ENCODE measurements at places on chromosomes 11 and 22. TPM values are rescaled to one million over a fixed set of nuclear protein-coding genes. Genes with fewer than 3 reads are reported as not detected.
A peak's percentile ranks its signal among the peaks of the same experiment; 100 is the strongest.

Gene DEUP1
- total RNA-seq: not detected

DNA sequence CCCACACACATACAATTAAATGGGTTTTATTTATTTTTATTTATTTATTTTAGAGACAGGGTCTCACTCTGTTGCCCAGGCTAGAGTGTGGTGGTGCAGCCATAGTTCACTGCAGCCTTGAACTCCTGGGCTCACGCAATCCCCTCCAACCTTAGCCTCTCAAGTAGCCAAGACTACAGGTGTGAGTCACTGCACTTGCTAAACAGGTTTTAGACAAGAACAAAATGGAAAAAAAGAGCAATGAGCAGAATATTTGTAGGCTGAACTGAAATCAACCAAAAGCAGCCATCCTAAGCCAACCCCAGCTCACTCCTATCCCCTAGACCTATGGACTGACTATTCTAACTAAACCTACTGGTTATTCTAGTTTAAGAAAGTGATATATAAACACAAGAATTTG lies 37.8 kb downstream of the MRE11 start:
- no peak overlapping the region for H3K27ac ChIP-seq
- H3K4me3 ChIP-seq: no peak overlapping the region
- DNase-seq: no peak
- H3K4me1 ChIP-seq: no peaks in the 10 kb centered on the region
- H3K36me3 ChIP-seq: peaks cover 3% of the 10 kb centered on the region

DNA sequence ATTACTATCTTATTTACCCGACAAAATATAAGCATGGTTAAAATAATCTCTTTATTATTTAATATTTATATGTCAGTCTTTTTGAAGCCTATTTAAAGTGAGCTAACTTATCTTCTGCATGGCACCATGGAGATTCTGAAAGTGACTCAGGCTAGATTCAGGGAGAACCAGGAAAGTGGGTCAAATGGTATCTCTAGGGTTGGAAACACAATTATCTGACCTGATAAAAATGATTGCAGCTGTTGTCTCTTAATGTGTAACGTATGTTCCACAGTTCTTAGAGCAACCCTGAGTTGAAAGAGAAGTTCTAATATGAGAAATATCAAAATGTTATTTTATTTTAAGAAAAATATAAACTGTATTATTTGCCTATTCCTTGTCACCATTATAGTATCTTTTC lies 143.1 kb upstream of the CARD18 start:
- H3K4me1 ChIP-seq: no peaks in the 10 kb centered on the region
- H3K27me3 ChIP-seq: no peaks in the 10 kb centered on the region
- H3K4me3 ChIP-seq: no peak overlapping the region

DNA sequence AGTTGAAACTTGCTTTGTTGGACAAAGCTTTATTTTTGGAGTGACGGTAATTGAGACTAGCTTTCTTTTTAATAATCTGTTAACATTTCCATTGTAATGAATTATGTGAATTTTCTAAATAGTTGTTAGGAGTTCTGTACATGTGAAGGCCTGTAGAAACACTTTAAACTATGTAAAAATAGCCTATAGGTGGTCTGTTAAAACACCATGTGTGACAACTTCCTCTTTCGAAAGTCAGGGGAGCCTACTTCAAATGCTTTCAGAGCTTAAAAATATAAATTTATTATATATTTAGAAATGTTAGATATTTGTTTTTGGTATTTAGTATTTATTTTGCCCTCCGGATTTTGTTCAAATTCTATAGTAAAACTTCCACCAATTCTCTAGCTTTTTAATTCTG lies 28.7 kb downstream of the DDIAS start:
- H3K27me3 ChIP-seq: no peaks in the 10 kb centered on the region
- H3K27ac ChIP-seq: no peak overlapping the region
- DNase-seq: no peak
- H3K4me3 ChIP-seq: no peak overlapping the region
- H3K36me3 ChIP-seq: no peaks in the 10 kb centered on the region

- H3K27ac ChIP-seq: no peak overlapping the region
- H3K36me3 ChIP-seq: no peaks in the 10 kb centered on the region
- DNase-seq: no peak
- H3K27me3 ChIP-seq: no peaks in the 10 kb centered on the region
These were observed 340.5 kb downstream of the TENM4 start for GRCh38 chr11:79100093-79100910.

GRCh38 chr22:39087881-39088684 lies 9.0 kb upstream of the APOBEC3H start:
- no peaks in the 10 kb centered on the region for H3K4me1 ChIP-seq
- H3K4me3 ChIP-seq: no peak overlapping the region
- H3K27ac ChIP-seq: no peak overlapping the region
- no peak for DNase-seq

GRCh38 chr22:20843501-20843900 lies 15.1 kb downstream of the PI4KA start:
- no peaks in the 10 kb centered on the region for H3K4me1 ChIP-seq
- DNase-seq: no peak
- no peaks in the 10 kb centered on the region for H3K36me3 ChIP-seq
- H3K27ac ChIP-seq: no peak overlapping the region

Gene MMP8
- 0.60 TPM for total RNA-seq

DNA sequence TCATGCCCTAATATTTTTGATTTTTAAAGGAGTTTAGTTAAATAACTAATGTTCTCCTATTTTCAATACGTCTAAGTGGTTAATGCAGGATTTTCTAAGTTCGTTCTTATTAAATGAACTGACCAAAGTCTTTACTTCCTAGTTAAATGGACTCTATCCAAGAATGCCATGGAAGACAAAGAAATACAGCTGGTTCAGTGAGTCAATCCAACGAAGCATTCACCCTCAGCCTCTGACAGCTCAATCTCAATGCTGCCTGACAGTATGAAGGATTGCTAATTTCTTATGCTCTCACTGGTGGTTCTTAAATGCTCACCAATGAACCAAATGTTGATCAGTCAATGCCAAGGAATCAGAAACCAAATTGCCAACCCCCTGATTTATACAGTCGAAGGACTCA lies 219.4 kb downstream of the CADM1 start:
- no peaks in the 10 kb centered on the region for H3K4me1 ChIP-seq
- no peak for DNase-seq
- peaks cover 4% of the 10 kb centered on the region for H3K27me3 ChIP-seq
- H3K36me3 ChIP-seq: no peaks in the 10 kb centered on the region

Gene AIFM3
- 3.8 TPM for total RNA-seq

Gene PITPNM1
- 40.5 TPM for total RNA-seq

GRCh38 chr11:66549696-66550095 lies 3.0 kb downstream of the ACTN3 start:
- no peaks in the 10 kb centered on the region for H3K27me3 ChIP-seq
- DNase-seq: no peak
- no peak overlapping the region for H3K27ac ChIP-seq
- H3K36me3 ChIP-seq: no peaks in the 10 kb centered on the region

Gene MS4A4A
- total RNA-seq: 67.0 TPM

Gene OR10D3
- total RNA-seq: not detected

GRCh38 chr22:37222440-37222971 lies 10.2 kb upstream of the SSTR3 start:
- H3K36me3 ChIP-seq: no peaks in the 10 kb centered on the region
- H3K4me3 ChIP-seq: no peak overlapping the region
- H3K4me1 ChIP-seq: no peaks in the 10 kb centered on the region
- no peaks in the 10 kb centered on the region for H3K27me3 ChIP-seq
- DNase-seq: no peak

DNA sequence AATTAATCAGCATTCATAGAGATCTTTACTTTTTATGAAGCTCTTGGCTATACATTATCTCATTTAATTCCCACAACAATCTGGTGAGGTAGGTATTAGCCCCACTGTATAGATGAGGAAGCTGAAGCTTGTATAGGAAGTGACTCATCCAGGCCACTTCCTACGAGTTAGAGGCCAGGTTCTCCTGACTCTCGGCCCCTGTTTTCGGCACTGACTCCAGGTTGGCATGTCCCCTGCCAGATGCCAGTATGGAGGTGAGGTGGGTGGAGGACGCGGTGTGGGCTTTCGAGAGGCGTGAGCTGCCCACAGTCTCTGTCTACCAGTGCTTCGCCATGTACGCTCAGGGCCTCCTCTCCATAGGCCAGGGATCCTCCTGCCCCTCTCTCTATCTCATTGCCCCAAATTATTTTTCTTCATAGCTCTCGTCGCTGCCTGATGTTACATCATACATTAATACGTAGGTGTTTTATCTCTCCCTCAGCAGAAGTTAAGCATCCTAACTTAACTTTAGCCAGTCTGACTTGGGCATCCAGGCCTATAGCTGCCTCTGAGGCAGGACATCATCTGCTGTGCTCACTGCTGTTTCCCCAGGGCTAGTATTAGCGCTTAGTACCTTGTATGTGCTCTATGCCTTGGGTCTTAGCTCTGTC lies 9.0 kb downstream of the DGAT2 start:
- H3K4me3 ChIP-seq: no peak overlapping the region
- no peaks in the 10 kb centered on the region for H3K27me3 ChIP-seq
- no peaks in the 10 kb centered on the region for H3K36me3 ChIP-seq
- H3K27ac ChIP-seq: no peak overlapping the region

GRCh38 chr11:109668973-109669634 lies 247.1 kb downstream of the C11orf87 start:
- H3K27ac ChIP-seq: no peak overlapping the region
- no peaks in the 10 kb centered on the region for H3K27me3 ChIP-seq
- no peak overlapping the region for H3K4me3 ChIP-seq
- no peak for DNase-seq
- H3K4me1 ChIP-seq: no peaks in the 10 kb centered on the region

GRCh38 chr22:41417622-41418390 lies 28.8 kb downstream of the TOB2 start:
- H3K4me1 ChIP-seq: no peaks in the 10 kb centered on the region
- DNase-seq: peak; percentile 91
- no peak overlapping the region for H3K4me3 ChIP-seq
- no peaks in the 10 kb centered on the region for H3K36me3 ChIP-seq

GRCh38 chr11:1382429-1382828 lies 7.3 kb upstream of the BRSK2 start:
- no peaks in the 10 kb centered on the region for H3K4me1 ChIP-seq
- H3K27ac ChIP-seq: no peak overlapping the region
- peak; percentile 52 for DNase-seq
- no peak overlapping the region for H3K4me3 ChIP-seq
- no peaks in the 10 kb centered on the region for H3K36me3 ChIP-seq
- no peaks in the 10 kb centered on the region for H3K27me3 ChIP-seq

DNA sequence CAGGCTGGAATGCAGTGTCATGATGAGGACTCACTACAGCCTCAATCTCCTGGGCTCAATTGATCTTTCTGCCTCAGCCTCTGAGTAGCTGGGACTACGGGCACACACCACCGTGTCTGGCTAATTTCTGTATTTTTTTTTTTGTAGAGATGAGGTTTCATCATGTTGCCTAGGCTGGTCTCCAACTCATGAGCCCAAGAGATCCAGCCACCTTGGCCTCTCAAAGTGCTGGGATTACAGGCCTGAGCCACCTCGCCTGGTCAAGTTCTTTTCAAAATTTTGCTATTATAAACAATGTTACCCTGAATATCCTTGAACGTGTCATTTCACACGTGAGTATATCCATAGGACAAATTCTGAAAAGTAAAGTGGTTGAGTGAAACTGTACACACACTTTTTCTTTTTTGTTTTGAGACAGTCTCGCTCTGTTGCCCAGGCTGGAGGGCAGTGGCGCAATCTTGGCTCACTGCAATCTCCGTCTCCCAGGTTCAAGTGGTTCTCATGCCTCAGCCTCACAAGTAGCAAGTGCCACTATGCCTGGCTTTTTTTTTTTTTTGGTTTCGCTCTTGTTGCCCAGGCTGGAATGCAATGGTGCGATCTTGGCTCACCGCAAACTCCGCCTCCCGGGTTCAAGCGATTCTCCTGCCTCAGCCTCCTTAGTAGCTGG lies 21.6 kb upstream of the EP300 start:
- H3K4me3 ChIP-seq: no peak overlapping the region
- no peaks in the 10 kb centered on the region for H3K4me1 ChIP-seq
- H3K36me3 ChIP-seq: no peaks in the 10 kb centered on the region
- no peak overlapping the region for H3K27ac ChIP-seq

DNA sequence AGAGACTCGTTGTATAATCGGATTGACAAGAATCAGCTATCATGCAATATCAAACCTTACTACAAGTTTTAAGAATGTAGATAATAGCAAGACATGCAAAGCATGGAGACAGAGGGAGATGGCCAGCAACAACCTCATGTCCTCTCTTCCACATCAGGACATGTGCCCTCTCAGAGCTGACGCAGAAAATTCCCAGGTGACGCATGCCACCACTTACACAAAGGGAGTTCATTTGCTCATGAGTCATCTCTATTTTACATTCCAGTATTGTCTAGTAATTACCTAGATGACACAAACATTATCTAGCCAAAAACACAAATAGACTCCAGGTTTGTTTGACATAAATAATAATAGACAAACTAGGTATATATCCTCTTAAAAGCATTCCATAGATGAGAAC lies 38.1 kb upstream of the OPCML start:
- H3K4me3 ChIP-seq: no peak overlapping the region
- H3K27ac ChIP-seq: no peak overlapping the region
- H3K36me3 ChIP-seq: no peaks in the 10 kb centered on the region
- no peak for DNase-seq
- no peaks in the 10 kb centered on the region for H3K4me1 ChIP-seq

Gene TIRAP
- total RNA-seq: 9.5 TPM

DNA sequence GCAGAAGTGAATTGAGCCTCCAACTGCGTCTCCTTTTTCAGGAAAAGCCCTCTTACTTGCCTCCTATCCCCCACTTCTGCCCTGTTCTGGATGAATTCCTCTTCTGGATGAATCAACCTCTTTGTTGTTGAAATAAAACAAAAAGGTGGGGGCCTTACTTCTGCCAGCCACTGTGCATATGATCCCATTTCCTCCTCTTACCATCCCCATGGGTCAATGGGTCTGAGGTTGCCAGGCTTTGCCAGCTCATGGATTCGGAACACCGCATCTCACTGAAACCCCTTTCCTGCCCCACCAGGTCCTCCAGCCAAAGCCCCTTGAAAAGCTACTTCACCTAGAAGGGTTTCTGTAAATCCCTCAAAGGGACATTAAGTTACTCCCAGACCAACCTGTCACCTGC lies 3.7 kb upstream of the CHST1 start:
- peak; percentile 7 for DNase-seq
- H3K36me3 ChIP-seq: no peaks in the 10 kb centered on the region
- no peak overlapping the region for H3K27ac ChIP-seq
- H3K27me3 ChIP-seq: no peaks in the 10 kb centered on the region
- H3K4me1 ChIP-seq: no peaks in the 10 kb centered on the region

DNA sequence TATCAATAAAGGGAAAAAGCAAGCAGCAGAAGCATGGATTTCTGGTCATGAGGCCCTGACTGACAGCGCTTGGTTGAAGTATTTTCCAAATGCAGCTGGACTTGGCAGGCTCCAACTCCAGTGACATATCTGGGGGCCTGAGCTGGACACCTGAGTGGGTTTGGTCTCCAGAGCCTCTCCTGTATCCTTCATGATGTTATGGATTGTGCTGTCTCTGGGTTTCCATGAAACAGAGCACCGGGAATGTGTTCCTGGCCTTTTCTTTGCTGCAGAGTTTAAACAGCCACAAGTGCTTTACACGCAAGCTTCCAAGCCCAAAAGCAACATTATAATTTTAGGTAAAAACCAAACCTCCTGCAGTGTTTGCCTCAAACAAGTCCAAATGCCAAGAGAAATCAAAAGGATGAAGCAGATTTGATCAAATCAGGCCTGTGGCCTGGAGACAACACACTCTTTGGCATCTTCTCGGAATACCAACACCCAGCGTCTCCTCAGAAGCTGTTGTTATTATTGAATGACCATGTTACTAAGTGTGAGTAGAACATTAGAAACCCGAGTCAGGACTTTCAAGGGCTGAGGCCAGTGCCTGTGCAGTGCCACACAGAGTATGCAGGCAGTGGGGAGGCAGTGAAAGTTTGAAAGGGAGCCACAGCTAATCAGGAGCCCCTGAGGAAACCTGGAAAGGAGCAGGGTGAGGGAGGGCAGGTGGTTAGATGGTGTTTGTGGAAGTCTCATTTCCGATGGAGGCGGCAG lies 42.0 kb downstream of the ME3 start:
- no peak overlapping the region for H3K4me3 ChIP-seq
- H3K27me3 ChIP-seq: no peaks in the 10 kb centered on the region
- H3K36me3 ChIP-seq: no peaks in the 10 kb centered on the region

Data from aorta (tissue), 5 donors.